ENCODE measurements at places on chromosomes 16 and 17.

GRCh38 chr17:69175625-69176456, 34.1 kb upstream of the ABCA6 start:
- no peak overlapping the region for H3K27ac ChIP-seq
- no peaks in the 10 kb centered on the region for H3K27me3 ChIP-seq
- H3K36me3 ChIP-seq, result no peaks in the 10 kb centered on the region
- no peaks in the 10 kb centered on the region for H3K4me1 ChIP-seq

DNA sequence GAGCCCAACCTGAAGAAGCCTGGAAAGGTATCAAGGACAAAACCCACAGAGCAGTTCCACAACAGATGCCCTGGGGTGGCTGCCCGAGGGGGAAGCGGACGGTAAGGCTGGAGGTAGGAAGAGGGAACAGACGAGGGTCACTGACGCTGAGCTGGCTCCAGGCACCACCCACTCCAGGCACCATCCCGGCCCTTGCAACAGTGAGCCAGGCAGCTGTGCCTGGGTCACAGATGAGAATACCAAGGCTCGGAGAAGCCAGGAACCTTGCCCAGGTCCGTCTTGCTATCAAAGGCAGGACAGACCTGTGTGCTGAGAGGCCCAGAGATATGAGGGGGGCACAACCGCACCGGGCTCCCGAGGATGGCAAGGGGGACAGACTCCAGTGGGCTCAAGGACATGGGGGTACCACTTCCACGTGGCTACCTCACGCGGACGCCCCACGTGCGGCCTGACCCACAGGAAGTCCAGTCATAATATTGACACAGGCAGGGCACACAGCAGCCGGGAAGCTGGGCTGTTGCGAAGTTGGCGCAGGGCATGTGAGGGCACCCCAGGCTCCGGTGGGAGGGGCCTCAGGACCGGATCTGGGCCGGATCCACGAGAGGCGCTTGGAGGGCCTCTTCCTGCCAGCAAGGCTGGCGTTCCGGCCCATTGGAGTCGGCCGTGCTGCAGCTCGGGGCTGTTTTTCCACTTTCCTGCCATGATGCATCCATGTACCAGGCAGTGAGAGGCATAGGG, 29.9 kb downstream of the PEMT start:
- DNase-seq, result no peak
- H3K27me3 ChIP-seq, result no peaks in the 10 kb centered on the region
- no peak overlapping the region for H3K4me3 ChIP-seq
- no peaks in the 10 kb centered on the region for H3K36me3 ChIP-seq
- H3K4me1 ChIP-seq, result no peaks in the 10 kb centered on the region

GRCh38 chr17:41559548-41559947, 12.3 kb downstream of the KRT9 start:
- no peaks in the 10 kb centered on the region for H3K4me1 ChIP-seq
- H3K36me3 ChIP-seq, result no peaks in the 10 kb centered on the region
- no peak for DNase-seq
- H3K4me3 ChIP-seq, result no peak overlapping the region
- no peak overlapping the region for H3K27ac ChIP-seq

GRCh38 chr17:2883544-2884213, 87.4 kb downstream of the RAP1GAP2 start:
- H3K27me3 ChIP-seq, result no peaks in the 10 kb centered on the region
- H3K4me1 ChIP-seq, result no peaks in the 10 kb centered on the region
- DNase-seq, result no peak
- no peak overlapping the region for H3K27ac ChIP-seq
- H3K36me3 ChIP-seq, result no peaks in the 10 kb centered on the region

DNA sequence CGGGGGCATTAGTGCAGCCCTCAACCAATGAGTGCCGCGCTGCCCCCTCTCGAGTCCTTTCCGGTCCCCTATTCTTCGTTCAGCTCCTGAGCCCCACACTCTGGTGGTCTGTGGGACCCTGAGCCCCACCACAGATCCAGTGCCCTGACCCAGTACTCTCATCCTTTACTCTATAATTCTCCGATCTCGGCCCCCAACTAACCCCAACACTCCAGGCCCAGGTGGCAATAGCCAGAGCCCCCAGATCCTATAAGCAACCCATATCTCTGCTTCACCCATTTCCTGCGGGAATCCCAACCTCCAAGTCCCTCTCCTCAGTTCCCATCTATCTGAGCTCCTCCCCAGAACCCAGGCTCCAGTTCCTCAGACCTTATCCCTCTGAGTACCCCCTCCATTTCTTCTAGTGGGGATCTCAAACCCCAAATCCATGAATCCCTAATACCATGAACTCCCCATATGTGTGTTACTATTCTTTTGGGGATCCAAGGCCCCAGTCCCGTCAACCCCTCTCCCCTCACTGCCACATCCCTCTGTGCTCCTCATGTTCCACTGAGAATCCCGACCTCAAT, 1.0 kb upstream of the TBC1D10B start:
- H3K36me3 ChIP-seq, result no peaks in the 10 kb centered on the region
- peaks cover 43% of the 10 kb centered on the region for H3K4me1 ChIP-seq
- DNase-seq, result no peak
- H3K27ac ChIP-seq, result peak overlapping the region; percentile 88

GRCh38 chr16:62665269-62665668, 629.0 kb upstream of the CDH8 start:
- H3K4me3 ChIP-seq, result no peak overlapping the region
- H3K4me1 ChIP-seq, result no peaks in the 10 kb centered on the region
- H3K27ac ChIP-seq, result no peak overlapping the region

DNA sequence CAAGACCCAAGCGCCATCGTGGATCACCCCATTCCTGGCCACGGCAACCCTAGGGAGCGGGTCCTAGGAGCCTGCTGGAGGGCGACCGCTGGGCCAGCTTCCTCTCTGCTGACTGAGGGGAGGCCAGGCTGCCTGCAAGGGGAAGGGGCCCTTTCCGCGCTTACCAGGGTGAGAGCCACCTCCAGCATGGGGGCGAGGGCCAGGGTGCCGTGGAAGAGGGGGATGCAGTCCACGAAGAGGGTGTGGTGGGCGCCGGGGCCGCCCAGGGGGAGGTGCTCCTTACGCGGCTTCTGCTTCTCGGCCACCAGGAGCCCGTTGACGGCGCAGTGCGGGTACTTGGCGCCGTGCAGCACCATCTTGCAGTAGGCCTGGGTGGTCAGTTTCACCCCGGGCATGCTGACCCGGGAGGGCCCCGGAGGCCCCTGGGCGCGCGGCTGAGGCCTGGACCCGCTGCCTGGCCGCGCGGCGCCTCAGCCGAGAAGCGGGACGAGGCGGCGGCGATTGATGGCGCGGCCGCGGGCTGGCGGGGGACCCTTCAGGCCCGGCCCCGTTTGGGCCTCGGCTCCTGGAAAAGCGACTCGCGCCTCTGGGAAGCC, 345 bp downstream of the EMC8 start:
- H3K27me3 ChIP-seq, result no peaks in the 10 kb centered on the region
- H3K4me1 ChIP-seq, result peaks cover 38% of the 10 kb centered on the region
- peaks cover 49% of the 10 kb centered on the region for H3K36me3 ChIP-seq
- peak overlapping the region; percentile 92 for H3K4me3 ChIP-seq

- H3K36me3 ChIP-seq, result peaks cover 92% of the 10 kb centered on the region
- no peak for DNase-seq
- H3K4me1 ChIP-seq, result no peaks in the 10 kb centered on the region
- no peaks in the 10 kb centered on the region for H3K27me3 ChIP-seq
- no peak overlapping the region for H3K4me3 ChIP-seq
Observed at GRCh38 chr16:24810951-24811843, 34.6 kb upstream of the SLC5A11 start.

DNA sequence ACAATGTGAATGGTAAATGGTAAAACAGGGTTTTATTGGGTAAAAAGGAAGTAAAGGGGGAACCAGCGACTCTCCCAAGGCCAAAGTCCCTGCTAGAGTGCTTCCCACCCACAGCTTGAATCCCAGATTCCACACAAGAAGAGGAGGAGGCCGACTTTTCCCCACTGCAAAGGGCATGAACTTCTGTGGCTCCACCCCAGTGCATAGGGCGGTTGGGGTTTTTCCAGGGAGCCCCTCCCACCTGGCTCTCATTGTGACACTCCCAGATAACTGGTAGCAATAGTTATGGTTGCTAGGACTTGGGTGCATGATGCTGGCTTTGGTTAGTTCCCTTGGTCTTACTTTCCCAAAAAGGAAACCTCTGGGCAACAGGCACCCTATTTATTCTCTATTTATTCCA, 666.0 kb upstream of the CA10 start:
- H3K27me3 ChIP-seq, result no peaks in the 10 kb centered on the region
- DNase-seq, result no peak
- no peaks in the 10 kb centered on the region for H3K36me3 ChIP-seq
- H3K4me3 ChIP-seq, result no peak overlapping the region
- H3K27ac ChIP-seq, result no peak overlapping the region

All from CD4-positive, CD25-positive, alpha-beta regulatory T cell (primary cell).